ENCODE measurements at places on chromosomes 12 and 14.

DNA sequence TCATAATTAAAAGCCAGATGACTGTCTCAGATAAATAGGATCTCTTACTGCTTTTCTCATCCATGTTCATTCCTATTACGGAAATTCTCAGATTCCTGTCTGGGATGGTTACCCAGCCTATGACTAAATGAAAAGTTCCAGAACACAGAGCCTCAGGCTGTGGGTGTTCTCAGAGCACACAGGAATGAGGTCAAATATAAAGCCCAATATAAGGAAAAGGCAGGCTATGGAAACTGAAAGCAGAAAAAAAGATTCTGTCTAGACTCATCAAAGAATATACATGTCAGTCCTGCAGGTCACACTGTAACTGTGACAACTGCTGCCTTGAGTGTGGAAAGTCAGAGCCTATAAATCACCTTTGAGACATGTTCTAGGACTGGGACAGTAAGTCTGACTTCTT is 64.3 kb downstream of the DCAF5 start:
- no peak for DNase-seq

GRCh38 chr12:32907898-32908476 is 11.4 kb upstream of the PKP2 start:
- DNase-seq: no peak

GRCh38 chr12:46065412-46066166 is 75.2 kb upstream of the SCAF11 start:
- no peak for DNase-seq

GRCh38 chr14:75292886-75293285 is 14.3 kb downstream of the FOS start:
- no peak for DNase-seq

DNA sequence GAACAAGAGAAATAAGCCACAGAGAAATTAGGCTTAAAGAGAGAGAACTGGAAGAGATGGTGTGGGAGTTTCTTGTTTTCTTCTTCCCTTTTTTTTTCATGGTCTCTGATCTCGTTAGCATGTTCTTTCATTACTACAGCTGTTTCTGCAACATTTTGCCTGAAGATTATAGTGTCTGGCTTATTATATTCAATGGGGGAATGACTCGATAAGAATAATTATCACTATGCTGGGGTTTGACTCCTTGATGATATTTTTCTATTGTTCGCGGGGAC is 70.0 kb downstream of the TMEM132C start:
- no peak for DNase-seq

DNA sequence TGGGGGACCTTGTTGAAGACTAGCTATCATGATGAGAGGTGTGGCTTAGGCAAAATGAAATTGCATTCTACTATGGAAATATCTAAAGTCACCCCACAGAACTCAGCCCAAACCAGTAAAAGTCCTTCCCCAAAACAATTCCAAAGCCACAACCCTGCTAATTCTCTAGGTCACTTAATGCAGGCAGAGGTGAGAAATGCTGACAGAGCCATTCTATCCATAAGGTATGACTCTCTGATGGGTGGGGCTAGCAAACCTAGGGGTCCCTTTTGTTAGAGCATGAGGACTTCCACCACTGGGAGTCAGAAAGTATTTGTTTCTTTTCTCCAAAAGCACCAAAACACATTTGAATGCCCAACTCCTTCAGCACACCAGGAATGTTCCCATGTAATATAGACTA is 12.7 kb upstream of the BMP4 start:
- DNase-seq: no peak

DNA sequence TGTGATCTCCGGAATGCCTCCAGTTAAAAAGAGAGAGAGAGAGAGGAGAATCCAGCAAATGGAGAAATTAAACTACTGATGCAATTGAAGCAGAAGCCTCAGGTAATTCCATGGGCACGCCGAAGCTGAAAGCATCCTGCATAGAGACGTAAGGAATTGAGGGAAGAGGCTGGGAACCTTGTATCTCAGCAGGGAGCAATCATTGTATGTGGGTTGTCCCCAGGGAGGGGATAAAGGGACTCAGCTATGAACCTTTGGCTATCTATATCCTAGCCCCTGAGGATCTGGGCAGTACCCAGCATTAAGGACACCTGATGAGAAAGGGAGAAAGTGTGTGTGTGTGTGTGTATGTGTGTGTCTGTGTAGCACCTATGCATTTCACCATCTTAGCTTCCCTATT is 95.8 kb upstream of the ATXN7L3B start:
- no peak for DNase-seq

DNA sequence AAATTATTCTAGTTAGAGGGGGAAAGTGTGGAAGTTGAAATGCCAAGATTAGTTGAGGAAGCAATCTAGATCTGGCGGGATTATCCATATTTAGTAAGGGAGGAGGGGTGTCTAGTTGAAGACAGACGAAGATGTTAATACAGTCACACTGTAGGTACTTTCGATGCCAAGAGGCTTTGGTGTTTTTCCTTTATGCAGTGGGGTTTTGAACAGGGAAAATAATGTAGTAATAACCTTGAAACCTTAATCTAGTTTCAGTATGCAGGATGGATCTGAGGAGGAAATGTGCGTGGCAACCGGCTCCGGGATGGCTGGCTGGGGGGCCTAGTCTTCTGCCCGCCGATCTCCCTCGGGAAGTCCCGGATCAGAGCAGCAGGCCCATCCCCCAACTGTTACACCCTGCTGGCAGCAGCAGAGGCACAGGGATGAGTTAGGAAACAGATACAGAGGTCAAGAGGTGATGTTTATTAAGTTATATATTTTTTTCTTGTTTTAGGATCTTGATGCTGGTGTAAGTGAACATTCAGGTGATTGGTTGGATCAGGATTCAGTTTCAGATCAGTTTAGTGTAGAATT is 27.4 kb downstream of the MDM2 start:
- no peak for DNase-seq

GRCh38 chr14:63426838-63427352 is 108.2 kb upstream of the GPHB5 start:
- DNase-seq: no peak

- no peak for DNase-seq
Measured at GRCh38 chr14:31541702-31542101, 19.5 kb upstream of the NUBPL start.

- DNase-seq: peak; percentile 29
Measured at GRCh38 chr14:74867673-74868072, 8.3 kb downstream of the PROX2 start.

- DNase-seq: no peak
Measured at GRCh38 chr12:127640181-127640886, 626.6 kb upstream of the TMEM132C start.

DNA sequence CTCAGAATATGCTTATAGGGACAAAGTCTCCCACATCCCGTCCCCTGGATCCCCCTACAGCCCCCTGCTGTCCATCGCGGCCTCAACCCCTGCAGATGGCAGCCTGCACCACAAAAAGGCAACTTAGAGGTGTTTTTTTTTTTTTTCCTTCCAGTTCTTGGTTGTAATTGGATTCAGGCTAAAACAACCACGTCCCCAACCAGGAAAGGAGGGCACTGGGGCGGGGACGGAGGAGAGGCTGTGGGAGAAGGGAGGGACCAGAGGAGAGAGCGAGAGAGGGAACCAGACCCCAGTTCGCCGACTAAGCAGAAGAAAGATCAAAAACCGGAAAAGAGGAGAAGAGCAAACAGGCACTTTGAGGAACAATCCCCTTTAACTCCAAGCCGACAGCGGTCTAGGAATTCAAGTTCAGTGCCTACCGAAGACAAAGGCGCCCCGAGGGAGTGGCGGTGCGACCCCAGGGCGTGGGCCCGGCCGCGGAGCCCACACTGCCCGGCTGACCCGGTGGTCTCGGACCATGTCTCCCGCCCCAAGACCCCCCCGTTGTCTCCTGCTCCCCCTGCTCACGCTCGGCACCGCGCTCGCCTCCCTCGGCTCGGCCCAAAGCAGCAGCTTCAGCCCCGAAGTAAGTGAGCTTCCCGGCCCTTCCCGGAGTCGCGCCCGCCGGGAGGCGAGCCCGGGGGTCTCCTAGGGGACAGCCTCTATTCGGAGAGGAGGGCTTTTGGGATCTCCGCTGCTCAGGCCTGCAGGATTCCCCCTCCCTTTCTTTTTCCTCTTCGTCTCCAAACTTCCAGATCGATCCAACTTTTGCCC is at the start of gene MMP14:
Gene MMP14, plus strand, starts transcription at position 285 of the 813 bp plus-strand sequence. Its CDS starts 233 bp downstream, at position 518.
- DNase-seq: no peak

DNA sequence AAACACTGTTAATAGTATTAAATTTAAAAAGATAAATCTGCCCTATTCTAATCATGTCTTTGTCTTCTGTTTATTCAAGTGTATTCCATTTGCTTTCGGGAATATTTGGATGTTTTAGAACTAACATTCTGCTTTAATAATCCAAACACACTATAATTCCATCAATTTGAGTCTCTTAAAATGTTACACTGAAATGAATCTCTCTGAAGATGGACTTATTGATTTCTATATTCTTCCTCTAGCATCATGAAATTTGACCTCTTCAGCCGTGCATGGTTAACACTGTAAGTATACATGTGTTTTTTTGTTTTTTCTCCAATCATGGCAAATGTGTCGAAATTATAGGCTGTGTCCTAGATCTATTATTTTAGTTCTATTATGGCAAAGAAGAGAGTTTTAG is 339.2 kb downstream of the ACSS3 start:
- no peak for DNase-seq

GRCh38 chr12:74963867-74964331 is 245.7 kb downstream of the KCNC2 start:
- no peak for DNase-seq

DNA sequence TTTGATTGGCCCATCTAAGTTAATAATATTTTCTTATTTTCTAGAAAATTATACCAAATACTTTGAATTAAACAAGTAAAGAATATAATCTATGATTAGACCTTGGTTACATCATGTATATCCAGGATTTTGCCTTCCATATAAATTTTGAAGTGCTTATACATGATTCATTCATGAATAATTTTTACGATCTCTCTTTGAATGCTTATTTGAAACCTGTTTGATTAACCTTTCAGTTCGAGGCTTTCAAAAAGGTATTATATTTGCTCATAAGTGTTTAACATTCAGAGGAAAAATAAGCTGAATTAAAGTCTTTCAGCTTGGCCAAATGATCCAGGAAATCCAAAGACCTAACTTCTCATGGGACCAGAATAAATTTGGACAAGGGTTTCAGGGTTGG is 495.2 kb upstream of the GARIN6 start:
- DNase-seq: no peak

DNA sequence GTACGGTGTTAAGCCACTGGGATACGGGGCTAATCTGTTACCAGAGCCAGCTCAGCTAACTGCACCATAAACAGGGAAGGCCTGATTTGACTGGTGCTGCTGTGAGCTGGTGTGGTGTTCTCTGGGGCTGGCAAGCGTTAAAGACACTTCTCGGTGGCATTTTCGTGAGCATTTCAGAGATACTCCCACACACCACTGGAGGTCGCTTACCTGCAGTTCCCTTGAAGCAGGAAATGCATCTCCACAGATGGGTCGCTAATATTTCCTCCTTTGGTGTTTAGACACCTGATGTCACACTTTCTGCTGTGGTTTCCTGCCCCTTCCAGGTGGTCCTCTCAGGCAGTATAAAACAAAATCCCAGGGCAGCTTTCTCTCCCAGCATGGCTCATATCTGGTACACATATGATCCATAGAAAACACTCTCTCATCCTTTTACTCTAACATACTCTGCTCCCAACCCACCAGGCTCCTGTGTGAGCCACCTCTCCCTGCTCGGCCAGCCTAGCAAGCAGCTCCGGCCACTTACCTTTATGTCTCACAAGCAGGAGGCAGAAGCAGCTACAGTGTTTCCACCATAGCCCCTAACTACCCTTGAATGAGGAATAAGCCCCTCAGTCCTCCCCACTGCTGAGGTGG is 129.9 kb upstream of the GRIN2B start:
- DNase-seq: no peak

GRCh38 chr14:43894534-43894933 is 612.5 kb downstream of the FSCB start:
- no peak for DNase-seq

GRCh38 chr14:80518173-80518572 is 306.9 kb upstream of the DIO2 start:
- no peak for DNase-seq

GRCh38 chr12:101455685-101456084 is 19.5 kb upstream of the SPIC start:
- no peak for DNase-seq

GRCh38 chr12:121499929-121500793 is 80.7 kb downstream of the KDM2B start:
- DNase-seq: peak; percentile 67

GRCh38 chr14:103143506-103143905 is 20.2 kb downstream of the TNFAIP2 start:
- no peak for DNase-seq

DNA sequence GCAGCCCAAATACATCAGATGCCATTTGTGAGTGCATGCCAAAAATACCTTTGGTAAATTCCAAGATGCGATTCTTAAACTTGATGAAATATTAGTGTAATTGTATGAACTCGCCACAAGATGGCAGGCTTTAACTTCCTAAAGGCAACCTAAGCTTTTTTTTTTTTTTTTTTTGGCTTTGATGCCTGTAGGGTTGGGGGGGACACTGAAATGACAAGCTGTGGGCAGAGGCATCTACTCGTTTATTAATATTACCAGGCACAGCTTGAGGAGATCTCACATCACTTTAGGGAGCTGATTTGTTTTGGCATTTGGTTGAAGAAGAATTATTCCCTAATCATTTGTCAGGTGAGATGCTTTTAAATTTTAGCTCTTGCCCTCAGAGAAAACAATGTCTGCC is 126.7 kb upstream of the CCDC196 start:
- DNase-seq: no peak

DNA sequence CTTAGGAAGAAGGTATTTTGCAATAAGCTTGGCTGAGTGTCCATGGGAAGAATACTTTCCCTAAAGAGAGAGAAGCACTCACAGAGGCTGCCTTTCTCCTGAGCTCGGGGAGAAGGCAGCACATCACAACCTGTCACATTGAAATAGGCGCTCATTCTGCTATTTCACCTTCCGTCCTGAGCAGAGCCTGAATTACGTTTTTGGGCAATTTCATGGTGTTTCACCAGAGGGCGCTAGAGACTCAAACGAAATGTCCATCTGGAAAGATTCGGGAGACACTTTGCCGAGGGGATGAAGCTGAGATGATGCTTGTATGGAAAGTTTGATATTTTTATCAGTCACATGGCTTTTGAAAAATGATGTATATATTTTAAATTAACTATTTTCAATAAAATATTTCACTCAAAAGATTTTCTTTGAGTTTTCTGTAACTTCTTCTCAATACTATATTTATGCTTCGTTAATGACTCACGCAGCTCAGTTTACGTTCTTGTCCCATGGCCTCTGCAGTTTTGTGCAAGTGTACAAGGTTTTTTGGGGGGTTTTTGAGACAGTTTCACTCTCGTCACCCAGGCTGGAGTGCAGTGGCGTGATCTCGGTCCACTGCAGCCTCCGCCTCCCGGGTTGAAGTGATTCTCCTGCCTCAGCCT is 17.4 kb upstream of the B4GALNT3 start:
- DNase-seq: no peak

GRCh38 chr12:63977441-63977840 is 132.9 kb downstream of the SRGAP1 start:
- DNase-seq: no peak

DNA sequence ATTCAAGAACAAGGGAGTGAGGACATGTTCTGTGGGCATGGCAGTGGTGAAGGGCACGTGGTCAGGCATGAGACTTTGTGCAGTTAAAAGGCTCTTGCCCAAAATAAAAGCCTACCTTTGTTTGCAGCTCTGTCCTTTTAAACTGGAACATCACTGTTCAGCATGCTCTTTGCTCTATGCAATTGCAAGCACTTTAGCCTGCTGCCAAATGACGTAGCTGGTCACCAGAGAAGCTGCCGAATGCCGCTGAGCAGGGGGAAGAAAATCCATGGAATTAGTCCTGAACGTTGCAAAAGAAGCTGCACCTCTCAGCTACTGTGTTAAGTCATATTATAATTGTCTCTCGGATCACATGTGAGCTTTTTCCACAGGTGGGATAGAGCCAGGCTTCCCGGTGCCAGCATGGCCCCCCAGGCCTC is 176.3 kb upstream of the DIO2 start:
- no peak for DNase-seq
